Mesothelial cell of epicardium (in vitro differentiated cells): ENCODE measurements at places on chromosomes 6 and 20. TPM values are rescaled to one million over a fixed set of nuclear protein-coding genes. Genes with fewer than 3 reads are reported as not detected.

The SLC22A2 gene
- 0.07 TPM in 1 of 3 replicates, not detected in the others for total RNA-seq

The SLC22A7 gene
- total RNA-seq, result not detected in 3 replicates

The UNC93A gene
- not detected in 3 replicates for total RNA-seq

The MAP3K5 gene
- 8.3 to 9.5 TPM (median 8.9 TPM) in 3 replicates for total RNA-seq

The MAN1A1 gene
- 46.5 to 51.2 TPM (median 51.1 TPM) in 3 replicates for total RNA-seq

The OLIG3 gene
- total RNA-seq, result 0.27 to 0.35 TPM (median 0.34 TPM) in 3 replicates

The HLA-DOA gene
- total RNA-seq, result 4.8 to 6.1 TPM (median 5.8 TPM) in 3 replicates

The LY6G6F gene
- total RNA-seq, result not detected in 3 replicates

The CDS2 gene
- total RNA-seq, result 41.6 to 44.9 TPM (median 42.2 TPM) in 3 replicates

The MYMX gene
- total RNA-seq, result not detected in 3 replicates

The CFB gene
- 1.4 to 2.4 TPM (median 1.8 TPM) in 3 replicates for total RNA-seq

The SLC35D3 gene
- 0.09 to 0.13 TPM in 2 of 3 replicates, not detected in the other for total RNA-seq

The GZF1 gene
- total RNA-seq, result 13.9 to 15.3 TPM (median 15.0 TPM) in 3 replicates

The SYCP2L gene
- 16.6 to 20.1 TPM (median 19.9 TPM) in 3 replicates for total RNA-seq

The MACROD2 gene
- total RNA-seq, result 10.0 to 11.8 TPM (median 11.2 TPM) in 3 replicates

The LAMA2 gene
- 56.8 to 70.0 TPM (median 63.2 TPM) in 3 replicates for total RNA-seq

The PPP1R16B gene
- total RNA-seq, result 0.04 TPM in 1 of 3 replicates, not detected in the others

The SMOC2 gene
- total RNA-seq, result 4.4 to 4.9 TPM (median 4.8 TPM) in 3 replicates

The TSPO2 gene
- not detected in 3 replicates for total RNA-seq

The CTCFL gene
- total RNA-seq, result 0.23 to 0.33 TPM (median 0.27 TPM) in 3 replicates

The SEMG1 gene
- not detected in 3 replicates for total RNA-seq

The C6orf58 gene
- 0.18 to 0.51 TPM (median 0.38 TPM) in 3 replicates for total RNA-seq

The PTPRK gene
- 87.4 to 93.7 TPM (median 90.0 TPM) in 3 replicates for total RNA-seq

The TNF gene
- total RNA-seq, result 0.52 to 0.60 TPM (median 0.60 TPM) in 3 replicates

The BPIFB1 gene
- total RNA-seq, result not detected in 3 replicates

The TGM2 gene
- total RNA-seq, result 32.4 to 35.7 TPM (median 35.3 TPM) in 3 replicates

The SLC17A3 gene
- total RNA-seq, result not detected in 3 replicates

The TFAP2D gene
- not detected in 3 replicates for total RNA-seq

The HLA-C gene
- 121 to 132 TPM (median 125 TPM) in 3 replicates for total RNA-seq

The EPPIN gene
- not detected in 3 replicates for total RNA-seq

The EIF6 gene
- 104 to 107 TPM (median 106 TPM) in 3 replicates for total RNA-seq

The SLC13A3 gene
- 18.8 to 19.7 TPM (median 19.3 TPM) in 3 replicates for total RNA-seq

The ANKRD66 gene
- total RNA-seq, result not detected in 3 replicates

The MYL9 gene
- total RNA-seq, result 235 to 248 TPM (median 238 TPM) in 3 replicates

The C20orf204 gene
- 2.8 to 4.2 TPM (median 3.2 TPM) in 3 replicates for total RNA-seq

The CCN2 gene
- 683 to 766 TPM (median 697 TPM) in 3 replicates for total RNA-seq

The TSBP1 gene
- total RNA-seq, result not detected in 3 replicates

The PPP1R3D gene
- 4.5 to 5.1 TPM (median 4.5 TPM) in 3 replicates for total RNA-seq

The GLP1R gene
- total RNA-seq, result not detected in 3 replicates

The FAM110A gene
- 11.1 to 11.3 TPM (median 11.1 TPM) in 3 replicates for total RNA-seq

The IL17F gene
- not detected in 3 replicates for total RNA-seq

The PGC gene
- not detected in 3 replicates for total RNA-seq

The NMBR gene
- 0.27 TPM in 2 of 3 replicates, not detected in the other for total RNA-seq

The CENPW gene
- total RNA-seq, result 22.9 to 23.8 TPM (median 23.3 TPM) in 3 replicates

The SAPCD1 gene
- 8.7 to 12.8 TPM (median 11.6 TPM) in 3 replicates for total RNA-seq

The PCSK2 gene
- 0.29 to 0.38 TPM (median 0.35 TPM) in 3 replicates for total RNA-seq

The FHL5 gene
- total RNA-seq, result 4.5 to 5.5 TPM (median 5.3 TPM) in 3 replicates

The SPATS1 gene
- not detected in 3 replicates for total RNA-seq

The HLA-A gene
- 112 to 115 TPM (median 113 TPM) in 3 replicates for total RNA-seq

The FNDC11 gene
- total RNA-seq, result 0.86 to 1.4 TPM (median 1.1 TPM) in 3 replicates

The WFDC5 gene
- total RNA-seq, result not detected in 3 replicates

The ADAT2 gene
- 14.2 to 16.5 TPM (median 15.2 TPM) in 3 replicates for total RNA-seq

The LINC00237 gene
- total RNA-seq, result not detected in 3 replicates

The IL17A gene
- not detected in 3 replicates for total RNA-seq

The ADTRP gene
- total RNA-seq, result 3.4 to 4.0 TPM (median 3.8 TPM) in 3 replicates

The PHACTR3 gene
- 0.11 to 0.16 TPM (median 0.16 TPM) in 3 replicates for total RNA-seq

The CD109 gene
- total RNA-seq, result 3.7 to 4.3 TPM (median 3.8 TPM) in 3 replicates

The CALHM4 gene
- not detected in 3 replicates for total RNA-seq

The CST9 gene
- not detected in 3 replicates for total RNA-seq
